Central memory CD4-positive, alpha-beta T cell (primary cell): ENCODE measurements at places on chromosomes 2 and 18.

- DNase-seq = no peak
Measured at GRCh38 chr2:189763908-189764661, 1.5 kb upstream of the OSGEPL1 start.

- DNase-seq = no peak
Measured at GRCh38 chr2:145753966-145754365, 1234.0 kb upstream of the ZEB2 start.

GRCh38 chr18:75279381-75279780, 68.8 kb downstream of the TSHZ1 start:
- DNase-seq = no peak

GRCh38 chr2:3114406-3115185, 263.0 kb downstream of the EIPR1 start:
- DNase-seq = no peak

GRCh38 chr18:48658721-48659120, 119.9 kb downstream of the CTIF start:
- no peak for DNase-seq

GRCh38 chr2:46548103-46548486, 68.7 kb downstream of the TMEM247 start:
- DNase-seq = no peak

DNA sequence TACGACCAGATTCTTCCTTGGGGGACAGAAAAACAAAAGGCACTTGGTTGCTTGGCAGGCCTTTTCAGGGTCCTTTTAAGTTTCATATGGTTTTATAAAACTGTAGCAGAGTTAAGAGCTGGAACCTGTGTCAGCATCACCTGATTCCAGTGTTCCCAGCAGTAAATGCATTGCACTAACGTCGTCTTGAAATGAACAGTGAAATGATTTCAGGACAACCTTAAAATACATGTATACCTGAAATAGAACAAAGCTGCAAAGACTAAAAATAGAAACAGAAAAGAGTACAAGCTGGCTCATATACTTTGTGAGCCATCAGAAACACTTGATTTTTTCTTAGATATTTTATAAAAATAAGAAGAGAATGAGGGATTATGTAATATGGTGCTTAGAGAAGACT, 51.9 kb downstream of the ACSL3 start:
- no peak for DNase-seq

GRCh38 chr2:28231110-28231631, 161.5 kb upstream of the FOSL2 start:
- no peak for DNase-seq

DNA sequence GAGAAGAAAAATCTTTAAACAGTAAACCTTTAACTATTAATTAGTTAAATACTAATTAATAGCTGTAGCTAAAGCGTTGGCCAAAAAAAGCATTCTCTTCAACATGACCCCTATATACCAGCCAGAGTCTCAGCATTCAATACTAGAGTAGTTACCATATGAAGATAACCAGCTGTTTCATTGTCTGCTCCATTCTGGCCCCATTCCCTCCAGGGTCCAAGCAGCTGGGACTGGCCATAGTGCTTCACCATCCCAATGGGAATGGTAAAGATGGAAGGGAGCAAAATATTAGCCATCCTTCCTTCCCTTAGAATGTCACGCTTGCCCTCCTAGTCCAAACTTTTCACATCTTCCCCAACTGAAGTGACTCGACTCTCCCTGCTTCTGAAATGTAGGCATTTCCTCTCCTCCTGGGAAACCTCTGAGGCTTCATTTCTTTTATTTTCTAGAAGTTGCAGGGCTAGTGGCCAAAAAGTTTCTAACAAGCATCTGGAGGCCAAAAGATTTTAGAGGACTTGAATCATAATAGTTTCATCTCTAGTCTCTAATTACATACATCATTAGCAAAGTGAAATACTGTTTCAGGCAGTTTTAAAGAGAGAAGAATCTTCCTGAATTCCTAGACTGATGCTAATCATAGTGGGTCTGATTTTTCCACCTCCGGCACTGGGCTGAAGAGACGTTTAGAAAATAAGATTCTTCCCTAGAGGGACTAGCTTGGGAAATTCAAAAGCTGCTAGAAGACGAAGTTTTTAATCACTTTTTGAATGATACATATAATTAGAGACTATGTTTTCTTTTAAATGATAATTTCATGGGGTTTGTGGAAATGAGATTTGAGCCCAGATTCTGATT, 52.7 kb downstream of the CCDC68 start:
- no peak for DNase-seq
